ENCODE measurements at places on chromosomes 6 and 20.
A peak's percentile ranks its signal among the peaks of the same experiment; 100 is the strongest.

DNA sequence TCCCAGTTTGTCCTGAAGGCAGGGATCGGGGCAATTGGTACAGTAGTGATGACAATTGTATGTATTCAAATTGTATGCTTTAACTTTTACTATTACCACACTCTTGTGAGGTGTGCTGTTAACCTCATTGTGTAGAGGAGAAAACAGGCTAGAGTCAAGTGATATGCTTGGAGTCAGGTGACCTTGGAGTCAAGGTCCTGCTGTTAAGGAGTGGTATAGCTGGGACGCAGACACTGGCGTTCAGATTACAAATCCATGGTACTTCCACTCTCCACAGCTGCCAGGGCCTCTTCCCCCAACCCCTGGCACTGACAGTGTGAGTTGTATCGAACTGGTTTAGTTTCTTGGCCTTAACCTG lies 10.5 kb downstream of the CNPY3 start:
- no peak for DNase-seq

DNA sequence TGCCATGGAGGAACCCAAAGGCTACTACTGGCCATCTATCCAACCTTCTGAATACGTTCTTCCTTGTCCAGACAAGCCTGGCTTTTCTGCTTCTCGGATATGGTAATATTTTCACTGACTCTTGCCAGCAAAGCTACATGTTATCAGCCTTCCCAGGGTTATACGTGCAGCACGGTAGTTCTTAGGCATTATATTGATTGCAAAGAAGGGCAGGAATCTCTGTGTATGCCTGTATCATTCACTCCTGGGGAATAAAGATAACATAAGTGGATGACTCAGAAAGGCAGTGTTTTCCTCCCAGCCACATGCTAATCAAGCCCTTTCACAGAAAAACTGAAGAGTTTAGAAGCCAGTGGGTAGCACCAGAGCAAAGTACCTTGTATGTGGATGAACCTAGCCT lies 98.7 kb downstream of the ADGRG6 start:
- DNase-seq, result no peak

DNA sequence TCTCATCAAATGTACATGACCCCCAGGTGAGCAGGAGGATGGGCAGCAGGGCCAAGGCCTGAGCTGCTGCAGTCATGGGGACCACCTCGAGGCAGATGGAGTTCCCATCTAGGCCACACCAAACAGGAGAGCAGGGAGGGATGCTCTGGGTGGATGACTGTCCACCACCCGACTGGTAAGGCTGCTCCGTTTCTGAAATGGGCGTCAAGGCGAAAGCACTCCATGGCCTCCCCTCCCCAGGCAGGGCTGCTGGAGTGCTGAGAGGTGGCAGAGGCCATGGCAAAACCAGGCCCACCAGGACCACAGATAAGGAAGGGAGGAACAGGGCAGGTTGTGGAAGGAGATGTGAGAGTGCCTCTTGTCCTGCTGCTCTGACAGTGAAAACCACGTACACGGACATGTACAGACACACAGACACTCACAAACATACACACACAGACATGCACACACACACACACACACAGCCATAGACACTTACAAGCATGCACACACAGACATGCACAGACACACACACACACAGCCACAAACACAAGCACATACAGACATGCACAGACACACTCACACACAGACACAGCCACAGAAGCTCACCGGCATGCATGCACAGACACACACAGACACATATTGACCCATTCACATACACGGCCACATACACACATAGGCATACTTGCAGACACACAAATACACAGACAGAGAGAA lies 93.2 kb downstream of the PSMG4 start:
- DNase-seq, result no peak

DNA sequence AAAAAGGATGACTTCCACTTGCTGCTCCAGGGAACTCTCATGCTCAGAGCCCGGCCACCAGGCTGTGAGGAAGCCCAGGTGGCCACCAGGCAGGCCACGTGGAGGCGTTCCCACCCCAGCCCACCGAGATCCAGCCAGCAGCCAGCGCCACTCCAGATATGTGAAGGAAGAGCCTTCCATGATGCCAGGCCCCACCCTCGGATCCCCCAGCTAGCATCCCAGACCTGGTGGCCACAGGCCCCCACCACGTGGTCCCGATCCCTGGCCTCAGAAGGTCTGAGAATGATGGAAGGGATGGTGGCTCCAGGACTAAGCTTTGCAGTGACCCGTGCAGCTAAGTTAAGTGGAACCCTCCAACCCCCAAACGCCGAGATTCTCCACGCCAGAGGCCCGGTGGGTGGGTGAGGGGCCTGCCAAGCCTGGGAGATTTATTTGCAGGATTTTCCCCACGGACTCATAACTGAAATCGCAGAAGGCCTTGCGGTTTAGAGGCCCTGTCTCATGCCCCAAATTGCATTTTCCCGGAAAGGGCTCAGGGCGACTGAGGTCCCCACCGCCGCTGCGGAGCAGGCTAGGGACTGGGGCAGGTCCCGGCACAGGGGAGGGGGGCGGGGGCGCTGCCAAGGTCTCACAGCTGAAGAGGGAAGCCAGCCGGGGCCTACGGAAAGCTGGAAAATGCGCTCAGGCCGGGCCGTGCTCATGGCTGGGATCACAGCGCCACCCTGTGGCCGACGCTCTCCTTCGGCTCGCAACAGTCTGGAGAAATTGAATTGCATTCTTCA lies 31.1 kb upstream of the CST7 start:
- no peak for DNase-seq

DNA sequence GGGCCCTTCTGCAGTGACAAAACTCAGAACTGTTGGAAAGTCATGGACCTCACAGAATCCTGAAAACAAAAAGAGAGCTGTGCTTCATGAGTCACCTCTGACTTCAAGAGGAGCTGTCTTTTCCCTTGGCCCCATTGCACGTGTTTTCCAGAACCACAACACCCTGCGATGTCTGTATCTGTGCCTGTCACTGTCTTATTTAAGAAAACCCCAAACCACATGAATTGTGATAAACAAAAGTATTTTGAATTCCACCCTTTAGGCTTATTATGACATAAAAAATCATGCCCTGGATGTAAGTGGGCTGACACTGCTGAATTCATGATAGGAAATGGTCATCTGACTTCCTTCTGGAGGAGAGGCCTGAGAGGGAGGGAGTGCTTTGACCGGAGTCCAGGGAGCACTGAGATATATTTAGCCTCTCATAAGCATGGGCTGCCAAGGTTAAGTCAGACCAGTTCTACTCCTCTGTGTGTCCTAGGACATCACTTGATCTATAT lies 96.4 kb upstream of the DUSP22 start:
- no peak for DNase-seq

DNA sequence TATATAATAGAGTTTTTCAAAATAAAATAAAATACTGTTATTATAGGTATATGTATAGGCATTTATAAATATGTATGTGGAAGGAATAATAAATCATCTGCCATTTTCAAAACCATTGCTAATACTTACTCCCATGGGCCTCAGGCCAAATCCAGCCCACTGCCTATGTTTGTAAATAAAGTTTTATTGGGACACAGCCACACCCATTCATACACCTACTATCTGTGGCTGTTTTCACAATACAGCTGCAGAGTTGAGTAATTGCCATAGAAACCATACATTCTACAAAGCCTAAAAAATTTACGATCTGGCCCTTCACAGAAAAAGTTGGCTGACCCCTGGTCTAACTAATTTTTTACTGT lies 9.5 kb downstream of the ALDH5A1 start:
- no peak for DNase-seq

GRCh38 chr6:52566201-52566600 lies 10.7 kb downstream of the TRAM2 start:
- DNase-seq, result no peak

DNA sequence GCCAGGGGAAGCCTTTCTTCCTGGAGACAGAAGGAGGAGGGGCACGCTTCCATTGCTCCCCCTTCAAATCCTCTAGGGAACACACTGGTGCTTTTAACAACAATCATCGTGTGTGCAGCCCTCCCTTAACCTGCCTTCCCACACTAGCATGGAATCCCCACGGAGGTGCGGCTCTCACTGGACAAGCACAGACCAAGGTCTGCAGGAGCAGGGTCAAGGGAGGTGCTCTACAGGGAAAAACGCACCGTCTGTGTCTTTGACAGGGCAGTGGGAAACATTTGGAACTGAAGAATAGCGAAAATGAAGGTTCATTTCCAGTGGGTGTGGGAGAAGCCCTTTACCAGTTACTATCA lies 527.1 kb downstream of the QKI start:
- DNase-seq, result no peak

DNA sequence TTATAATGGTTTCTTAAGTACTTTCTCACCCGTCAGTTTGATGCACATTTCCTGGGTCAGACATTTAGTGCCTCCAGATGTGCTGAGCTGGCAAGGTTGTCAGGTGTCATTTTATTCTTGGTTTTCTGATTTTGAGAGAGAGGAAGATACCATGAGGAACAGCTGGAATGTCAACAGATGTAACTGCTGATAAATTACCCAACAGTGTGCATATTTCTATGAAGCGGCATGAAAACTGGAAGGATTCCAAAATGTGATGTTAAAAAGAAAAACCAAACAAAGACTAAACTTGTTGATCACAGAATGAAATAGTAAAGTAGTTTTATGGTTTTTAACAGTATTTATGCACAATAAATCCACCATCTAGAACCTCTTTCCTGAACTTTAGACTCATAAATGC lies 447.3 kb downstream of the HDGFL1 start:
- no peak for DNase-seq

DNA sequence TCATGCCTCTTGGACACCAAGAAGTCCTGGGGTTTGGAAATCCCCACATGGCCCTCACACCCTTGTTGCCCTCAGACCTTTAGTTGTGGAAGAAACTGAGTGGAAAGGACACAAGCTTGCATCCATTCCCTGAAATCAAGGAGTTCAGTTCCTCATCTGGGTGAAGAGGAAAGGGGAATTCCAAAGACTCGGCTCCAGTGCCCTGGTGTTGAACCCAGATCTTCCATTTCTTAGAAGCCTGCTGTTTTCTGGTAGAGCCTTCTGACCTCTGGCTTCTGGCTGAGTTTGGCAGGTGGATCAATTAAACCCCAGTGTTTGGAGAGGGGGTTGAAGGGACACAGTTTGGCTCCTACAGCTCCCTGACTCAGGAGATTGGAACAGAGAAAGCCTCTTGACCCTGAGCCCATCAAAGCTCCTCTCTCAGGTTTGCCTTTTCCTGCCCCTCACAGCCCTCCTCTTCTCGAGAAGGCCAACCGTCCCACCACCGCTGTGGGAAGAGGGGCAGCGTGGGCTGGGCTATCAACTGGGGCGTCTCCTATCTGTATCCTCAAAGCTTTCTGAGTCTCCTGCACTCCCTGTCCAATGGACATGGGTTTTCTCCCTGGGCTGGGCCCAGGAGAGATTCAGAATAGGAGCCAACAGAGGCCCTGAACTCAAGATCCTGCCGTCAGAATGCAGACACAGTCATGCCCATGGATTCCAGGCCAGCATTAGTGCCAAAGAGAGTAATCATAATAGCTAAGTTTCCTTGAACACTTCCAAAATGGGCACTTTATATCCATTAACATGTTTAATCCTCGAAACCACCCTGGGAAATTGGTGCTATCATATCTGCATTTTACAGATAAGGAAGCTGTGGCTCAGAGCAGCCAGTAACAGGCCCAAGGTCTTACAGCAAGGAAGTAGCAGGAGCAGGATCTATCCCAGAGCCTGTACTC lies 146.2 kb downstream of the VEGFA start:
- no peak for DNase-seq

GRCh38 chr6:15079288-15079817 lies 166.5 kb upstream of the JARID2 start:
- DNase-seq, result no peak

GRCh38 chr6:66735106-66735890 lies 1028.3 kb upstream of the EYS start:
- DNase-seq, result no peak

DNA sequence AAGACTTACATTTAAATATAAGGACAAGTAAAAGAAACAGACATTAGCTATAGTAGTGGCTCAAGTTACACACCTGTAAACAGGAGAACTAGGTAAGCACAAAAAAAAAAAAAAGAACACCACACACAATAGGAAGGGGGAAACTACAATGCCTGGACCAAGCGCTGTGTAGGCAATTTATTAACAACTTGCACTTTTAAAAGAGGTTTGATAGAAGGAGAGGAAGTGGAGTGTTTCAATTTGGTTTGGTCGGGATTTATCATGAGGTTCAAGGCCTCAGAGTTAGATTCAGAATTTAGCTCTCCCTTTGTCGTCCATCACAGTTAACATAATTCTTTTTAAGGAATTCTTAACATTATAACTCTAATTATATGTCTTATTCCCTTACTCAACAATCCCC lies 1.1 kb upstream of the USP49 start:
- DNase-seq, result no peak

- peak; percentile 46 for DNase-seq
Measured at GRCh38 chr6:491233-491632, 99.7 kb downstream of the IRF4 start.

DNA sequence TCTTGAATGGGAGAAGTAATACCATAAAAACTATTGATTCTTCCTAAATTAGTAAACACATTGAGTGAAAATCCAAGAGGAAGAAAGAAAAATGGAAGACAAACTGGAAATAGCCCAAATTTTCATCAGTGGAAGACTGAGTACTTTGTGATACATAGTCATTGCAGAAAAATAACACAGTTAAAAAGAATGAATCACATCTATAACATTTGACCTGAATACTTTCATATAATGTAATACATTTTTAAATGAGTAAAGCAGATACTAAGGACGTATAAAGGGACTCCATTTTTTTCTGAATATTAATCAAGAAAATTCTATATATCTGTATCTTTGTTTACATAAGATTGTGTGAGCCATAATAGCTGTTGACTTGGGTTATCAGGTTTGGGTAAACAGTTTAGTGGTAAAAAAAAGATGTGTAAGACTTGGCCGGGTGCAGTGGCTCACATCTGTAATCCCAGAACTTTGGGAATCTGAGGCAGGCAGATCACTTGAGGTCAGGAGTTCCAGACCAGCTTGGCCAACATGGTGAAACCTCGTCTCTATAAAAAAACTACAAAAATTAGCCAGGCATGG lies 4.3 kb upstream of the SLC17A2 start:
- no peak for DNase-seq

DNA sequence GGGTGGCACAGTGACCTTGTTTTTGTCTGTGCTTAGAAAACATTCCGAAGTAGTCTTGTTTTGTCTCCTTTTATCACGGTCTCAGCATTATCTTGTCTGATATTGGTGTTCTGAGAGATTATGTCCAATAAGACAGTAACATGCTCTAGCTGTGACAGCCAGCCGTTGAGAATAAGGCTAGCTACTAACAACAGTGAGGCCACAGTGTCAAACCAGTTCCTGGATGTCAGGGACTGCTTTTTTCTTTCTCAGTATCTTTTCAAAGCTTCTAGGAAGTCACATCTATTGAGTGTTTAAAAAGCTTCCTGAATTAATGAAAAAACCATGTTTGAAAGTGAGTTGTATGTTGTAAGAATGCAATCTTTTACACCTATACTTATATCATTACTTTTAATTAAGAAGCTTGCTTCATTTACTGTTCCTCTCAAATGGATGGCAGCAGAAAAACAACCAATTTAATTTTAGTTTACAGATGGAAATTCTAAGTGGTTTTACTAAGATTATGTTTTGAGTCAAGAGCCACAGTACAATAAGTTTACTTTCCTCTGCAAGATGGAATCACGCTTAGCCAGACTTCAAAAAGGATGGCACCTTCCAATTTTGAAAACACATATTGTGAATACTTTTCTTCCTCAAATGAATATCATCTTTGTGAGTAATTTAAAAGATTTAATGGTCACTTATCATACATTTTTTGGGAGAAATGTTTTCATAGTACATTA lies 53.1 kb downstream of the MAP3K7 start:
- no peak for DNase-seq

GRCh38 chr6:22036275-22036674 lies 260.6 kb downstream of the PRL start:
- DNase-seq, result no peak

- no peak for DNase-seq
Measured at GRCh38 chr6:38957426-38957825, 91.2 kb upstream of the GLP1R start.

GRCh38 chr6:117496383-117496990 lies 14.0 kb downstream of the DCBLD1 start:
- no peak for DNase-seq
